ENCODE measurements at places on chromosomes 13 and 19.

DNA sequence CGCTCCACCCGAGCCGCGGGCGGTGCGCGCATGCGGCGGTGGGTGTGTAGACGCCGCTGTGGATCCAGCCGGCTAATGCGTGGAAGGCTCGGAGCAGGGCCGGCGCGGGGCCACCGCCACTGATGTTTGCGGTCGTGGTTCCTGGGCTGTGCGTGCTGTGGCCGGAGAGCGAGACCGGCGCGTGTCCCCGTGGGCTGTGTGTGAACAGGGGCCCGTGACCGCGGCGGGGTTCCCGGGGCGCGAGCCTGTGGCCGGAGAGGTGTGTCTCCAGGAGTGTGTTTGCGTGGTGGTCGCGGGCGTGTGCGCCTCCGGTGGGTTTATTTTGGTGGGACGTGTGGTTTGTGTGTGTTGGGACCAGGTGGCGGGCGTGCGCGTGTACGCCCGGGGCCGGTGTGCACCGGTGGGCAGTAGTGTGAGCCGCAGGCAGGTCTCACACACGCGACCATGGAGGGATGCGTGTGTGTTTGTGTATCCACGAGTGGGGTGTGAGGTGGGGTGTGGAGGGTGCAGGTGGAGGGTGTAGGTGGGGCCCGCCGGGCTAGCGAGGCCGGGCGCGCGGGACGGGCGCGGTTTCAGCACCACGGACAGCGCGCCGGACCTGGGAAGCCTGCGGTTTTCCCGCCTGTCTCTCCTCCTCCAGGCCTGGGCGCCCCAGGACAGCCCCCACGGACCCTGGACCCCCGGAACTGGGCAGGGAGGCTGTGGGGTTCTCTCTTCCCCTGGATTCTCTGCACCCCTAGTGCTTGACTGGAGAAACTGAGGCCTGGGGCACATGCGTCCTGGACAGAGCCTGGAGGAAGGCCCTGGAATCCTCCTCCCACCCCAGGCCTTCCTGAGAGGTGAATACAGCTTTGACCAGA, 1.6 kb downstream of the HCN2 start:
- no peak for DNase-seq

GRCh38 chr13:65990684-65991083, 1239.5 kb downstream of the PCDH9 start:
- no peak for DNase-seq

DNA sequence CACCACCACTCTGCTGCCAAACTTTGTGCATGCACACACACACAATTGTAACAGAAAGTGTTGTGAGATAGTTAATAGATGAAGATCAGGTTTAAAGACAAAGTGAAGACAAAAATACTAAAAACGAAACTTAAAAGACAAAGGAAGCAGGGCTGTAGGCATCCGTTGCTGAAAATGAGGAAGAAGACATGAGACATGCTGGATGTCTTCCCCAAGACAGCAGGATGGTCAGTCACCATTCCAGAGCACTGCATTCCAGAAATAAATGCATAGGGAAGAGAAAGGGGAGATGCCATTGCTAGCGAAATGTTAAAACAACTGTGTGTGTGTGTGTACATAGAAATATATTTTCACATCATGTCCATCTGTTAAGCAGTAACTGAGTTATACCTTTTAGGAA, 520.1 kb downstream of the SUCLA2 start:
- DNase-seq = no peak

- DNase-seq = no peak
These were observed 2.9 kb downstream of the LRCH1 start for GRCh38 chr13:46555722-46556417.

GRCh38 chr13:33446821-33447725, 161.5 kb upstream of the STARD13 start:
- no peak for DNase-seq

- no peak for DNase-seq
These were observed 49.8 kb downstream of the CCNE1 start for GRCh38 chr19:29861574-29861973.

- no peak for DNase-seq
These were observed 24.2 kb downstream of the ZNF763 start for GRCh38 chr19:11989112-11989456.

DNA sequence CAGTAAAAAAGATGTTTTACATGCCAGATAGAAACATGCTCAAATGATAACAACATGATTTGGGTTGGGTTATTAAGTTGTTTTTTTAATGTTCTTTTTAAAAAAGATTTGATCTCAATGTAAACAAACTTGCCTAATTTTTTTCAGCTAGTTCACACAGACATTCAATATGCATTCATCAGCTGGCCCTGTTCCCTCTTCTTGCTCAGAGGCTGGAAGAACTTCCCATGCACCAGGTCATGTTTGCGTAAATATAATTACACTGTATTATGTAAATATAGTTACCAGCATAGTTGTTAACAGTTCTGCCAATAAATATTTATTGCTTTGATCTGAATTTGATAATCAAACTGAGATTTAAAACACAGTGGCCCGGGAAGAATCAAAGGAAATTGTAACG, 70.6 kb downstream of the ATP11A start:
- no peak for DNase-seq

DNA sequence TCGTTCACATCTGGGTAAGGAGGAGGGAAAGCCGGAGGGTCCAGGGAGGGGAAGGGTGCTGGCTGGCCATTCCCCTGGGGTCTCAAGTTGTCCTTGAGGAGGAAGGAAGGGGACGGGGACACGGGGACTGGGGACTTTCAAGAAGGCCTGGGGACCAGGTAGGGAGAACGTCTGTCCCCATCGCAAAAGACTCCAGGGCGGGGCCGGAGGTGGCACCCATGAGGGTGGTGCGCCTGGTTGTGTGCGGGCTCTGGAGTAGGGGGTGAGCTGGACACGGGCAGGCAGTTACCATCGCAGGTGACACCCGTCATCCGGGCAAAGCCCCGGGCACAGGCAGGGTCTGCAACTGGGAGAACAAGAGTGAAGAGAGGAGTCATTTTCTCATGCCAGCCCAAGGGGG, 23.4 kb downstream of the FBN3 start:
- no peak for DNase-seq

- DNase-seq = no peak
These were observed 278.7 kb upstream of the KLHL1 start for GRCh38 chr13:70386919-70387318.

DNA sequence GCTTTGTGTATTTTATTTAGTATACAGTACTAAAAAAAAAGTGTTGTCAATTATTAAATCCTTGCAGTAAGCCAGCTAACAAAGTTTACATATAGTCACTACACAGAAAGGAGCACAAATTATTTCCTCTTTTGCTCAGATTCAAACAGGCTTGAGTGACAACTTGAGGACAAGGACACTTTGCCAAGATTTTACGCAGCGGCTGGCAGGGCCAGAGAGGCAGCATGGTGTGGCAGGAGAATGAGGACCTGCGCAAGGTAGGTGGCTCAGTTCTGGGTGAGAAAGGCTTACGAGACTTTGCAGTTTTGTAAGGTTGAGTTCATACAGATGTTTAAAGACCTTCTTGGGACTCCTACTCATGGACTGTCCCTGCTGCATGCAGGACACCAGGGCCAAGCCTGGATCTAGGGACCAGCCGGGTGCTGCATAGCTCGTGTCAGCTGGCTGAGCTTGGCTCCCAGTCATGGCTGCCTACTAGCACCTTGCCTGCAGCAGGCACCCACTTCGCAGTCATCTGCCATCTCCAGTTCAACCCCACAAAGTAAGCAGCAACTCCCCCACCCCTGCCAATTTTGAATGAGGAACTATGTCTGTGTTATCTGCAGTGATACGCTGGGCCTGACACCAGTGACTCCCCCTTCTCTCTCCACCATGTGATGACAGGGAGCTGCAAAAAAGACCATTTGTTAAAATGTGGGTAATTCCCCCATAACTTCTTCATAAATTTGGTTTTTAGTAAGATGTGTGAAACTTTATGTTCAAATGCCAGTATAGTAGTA, 3.7 kb upstream of the TUBA3C start:
- DNase-seq = no peak

- DNase-seq = no peak
These were observed 30.6 kb upstream of the ZNF681 start for GRCh38 chr19:23789246-23789645.

- DNase-seq = no peak
These were observed 188.2 kb downstream of the KCNRG start for GRCh38 chr13:50203256-50203941.

- no peak for DNase-seq
These were observed at the start of gene FAM187B for GRCh38 chr19:35228177-35228930. Gene FAM187B, minus strand, starts transcription at chr19:35228739. Its CDS starts 59 bp downstream, at chr19:35228680.

GRCh38 chr19:55028757-55029156, 9.3 kb downstream of the GP6 start:
- no peak for DNase-seq

DNA sequence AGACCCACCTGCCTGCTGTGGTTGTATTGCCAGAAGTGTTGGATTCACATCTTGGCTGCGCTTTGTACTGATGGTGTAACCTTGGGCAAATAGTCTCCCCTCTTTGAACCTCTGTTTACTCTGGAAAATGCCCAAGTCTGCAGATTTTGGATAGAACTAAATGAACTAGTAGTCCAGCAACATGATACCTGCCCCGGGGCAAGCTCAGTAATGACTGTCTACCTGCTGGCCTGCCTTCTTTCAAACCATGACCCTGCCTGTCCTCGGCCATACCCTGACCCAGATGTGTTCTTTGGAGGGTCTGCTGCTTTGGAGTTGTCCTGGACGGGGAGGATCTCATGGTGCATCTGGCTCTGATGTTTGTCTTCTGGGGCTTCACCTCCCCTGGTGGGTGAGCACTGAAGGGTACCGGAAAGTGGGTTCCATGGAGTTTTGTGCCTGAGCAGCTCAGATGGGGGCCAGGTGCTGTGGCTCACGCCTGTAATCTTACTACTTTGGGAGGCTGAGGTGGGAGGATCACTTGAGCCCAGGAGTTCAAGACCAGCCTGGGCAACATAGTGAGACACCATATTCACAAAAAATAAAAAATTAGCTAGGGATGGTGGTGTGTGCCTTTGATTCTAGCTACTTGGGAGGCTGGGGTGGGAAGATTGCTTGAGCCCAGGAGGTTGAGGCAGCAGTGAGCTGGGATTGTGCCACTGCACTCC, 59.5 kb downstream of the TNFRSF19 start:
- no peak for DNase-seq

- DNase-seq = no peak
These were observed 258.2 kb upstream of the STARD13 start for GRCh38 chr13:33543631-33544265.

DNA sequence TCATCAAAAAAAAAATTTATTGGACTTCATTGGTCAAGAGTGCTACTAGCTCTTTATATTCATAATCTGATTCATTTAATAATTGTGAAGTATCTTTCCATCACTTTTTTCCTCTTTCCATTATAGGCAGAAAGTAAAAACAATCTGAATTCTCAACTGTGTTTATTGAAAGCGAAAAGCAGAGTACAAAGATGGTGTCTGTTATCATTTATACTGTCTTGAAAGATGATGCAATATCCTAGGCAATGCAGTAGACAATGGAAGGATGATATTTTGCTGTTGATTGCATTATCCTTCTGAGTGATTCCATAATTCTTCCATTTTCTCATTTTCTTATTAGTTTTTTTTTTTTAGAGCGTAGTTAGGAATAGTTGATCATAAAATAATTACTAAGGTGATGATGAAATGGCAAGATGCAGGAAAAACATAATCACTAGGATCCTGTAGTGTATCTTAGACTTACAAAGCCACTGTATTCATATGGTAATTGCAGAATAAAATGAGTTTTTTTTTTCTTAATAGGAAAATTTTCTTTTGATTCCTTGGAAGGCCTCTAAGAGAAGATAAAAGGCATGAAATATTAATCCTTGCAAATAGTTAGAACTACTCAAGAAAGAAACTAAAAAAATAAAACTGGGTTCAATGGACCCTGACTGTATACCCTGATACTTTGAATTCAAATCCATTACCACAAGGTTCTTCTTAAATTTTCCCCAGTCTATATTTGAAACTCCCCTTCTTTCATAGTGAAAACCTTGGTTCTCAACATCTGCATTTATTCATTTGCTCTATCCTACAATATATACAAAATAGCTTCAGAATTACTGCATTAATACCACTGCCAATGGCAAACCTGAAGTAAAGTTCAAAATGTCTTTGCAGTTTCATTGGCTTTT, 11.6 kb downstream of the URI1 start:
- no peak for DNase-seq

DNA sequence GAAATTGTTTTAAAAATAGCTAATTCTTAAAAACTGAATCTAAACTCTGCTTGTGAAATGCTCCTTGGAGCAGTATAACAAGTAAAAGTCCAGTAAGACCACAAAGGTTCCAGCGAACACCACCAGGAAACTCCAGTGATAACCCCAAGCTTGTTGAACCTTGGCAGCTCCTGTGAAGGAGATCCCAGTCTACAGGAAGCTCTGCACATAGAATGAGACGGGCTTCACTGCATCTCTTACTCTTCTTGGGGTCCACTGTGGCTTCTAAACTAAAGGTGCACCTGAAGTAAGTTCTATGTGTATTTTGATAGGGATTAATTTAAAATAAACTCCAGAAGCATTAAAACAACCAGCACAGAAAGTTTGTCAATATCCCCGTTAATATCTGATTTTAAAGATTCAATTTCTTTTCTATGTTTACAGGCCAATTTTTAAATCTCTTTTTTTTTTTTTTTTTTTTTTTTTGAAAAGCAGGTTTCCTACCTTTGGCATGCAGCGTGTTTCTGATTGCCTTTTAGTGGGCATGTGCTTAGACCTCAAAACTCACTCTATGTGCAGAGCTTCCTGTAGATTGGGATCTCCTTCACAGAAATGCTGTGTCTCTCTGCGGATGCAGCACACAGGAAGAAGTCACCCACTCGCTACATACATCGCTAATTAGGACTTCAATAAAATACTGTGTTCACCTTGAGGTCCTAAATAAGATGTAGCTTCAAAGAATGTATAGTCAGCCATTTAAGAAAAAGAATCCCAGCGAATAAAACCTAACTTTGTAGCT, 508.5 kb downstream of the KLF12 start:
- DNase-seq = no peak

GRCh38 chr13:20247963-20248362, 15.8 kb upstream of the GJB6 start:
- DNase-seq = no peak

DNA sequence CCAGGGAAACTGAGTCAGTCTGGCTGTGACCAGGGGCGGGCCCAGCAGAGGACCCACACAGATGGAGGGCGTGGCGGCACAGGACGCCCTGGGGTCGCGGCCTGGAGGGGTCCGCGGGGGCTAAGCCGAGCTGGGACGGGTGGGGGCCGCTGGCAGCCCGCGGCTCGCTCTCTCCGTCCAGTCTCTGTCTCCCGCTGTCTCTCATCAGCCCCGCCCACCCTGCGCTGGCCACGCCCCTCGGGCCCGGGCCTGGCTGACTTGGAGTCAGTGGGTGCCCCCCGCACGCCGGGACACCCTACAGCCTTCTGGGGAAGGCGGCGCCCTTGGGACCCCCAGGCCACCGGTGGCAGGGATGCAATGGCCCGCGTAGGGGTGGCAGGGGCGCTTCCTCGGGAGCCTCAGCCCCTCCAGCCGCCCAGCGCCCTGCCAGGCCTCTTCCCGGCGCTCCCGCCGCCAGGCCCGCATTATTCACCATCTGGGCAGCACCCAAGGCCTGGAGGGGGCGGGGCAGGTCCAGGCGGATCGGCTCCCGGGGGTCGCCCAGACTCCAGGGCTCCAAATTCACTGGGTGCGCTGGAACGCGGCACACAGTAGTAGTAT, at the start of gene TBXA2R:
TSS of gene TBXA2R (minus strand) at position 186 of the 600 bp plus-strand sequence. CDS start 6,241 bp downstream, outside the sequence.
- DNase-seq = no peak
